GM23338 (cell line): ENCODE measurements at places on chromosomes 5 and 9.

DNA sequence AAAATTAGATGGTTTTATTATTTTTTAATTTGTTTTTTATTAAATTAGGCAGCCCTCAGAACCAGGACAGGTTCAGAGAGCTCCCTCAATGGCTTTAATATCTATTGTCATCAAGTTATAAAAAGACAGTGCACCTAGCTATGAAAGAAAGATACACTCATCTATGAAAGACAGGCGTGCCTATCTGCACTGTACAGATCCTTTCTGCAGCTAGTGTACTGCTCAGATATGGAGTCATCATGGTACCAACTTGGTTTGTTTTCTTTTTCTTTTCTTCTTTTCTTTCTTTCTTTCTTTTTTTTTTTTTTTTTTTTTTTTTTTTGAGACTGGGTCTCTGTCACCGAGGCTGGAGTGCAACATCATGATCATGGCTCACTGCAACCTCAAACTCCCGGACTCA is 54.8 kb upstream of the GPBP1 start:
- DNase-seq = no peak
- H3K4me3 ChIP-seq = no peak overlapping the region
- no peaks in the 10 kb centered on the region for H3K36me3 ChIP-seq
- H3K27me3 ChIP-seq = no peaks in the 10 kb centered on the region

DNA sequence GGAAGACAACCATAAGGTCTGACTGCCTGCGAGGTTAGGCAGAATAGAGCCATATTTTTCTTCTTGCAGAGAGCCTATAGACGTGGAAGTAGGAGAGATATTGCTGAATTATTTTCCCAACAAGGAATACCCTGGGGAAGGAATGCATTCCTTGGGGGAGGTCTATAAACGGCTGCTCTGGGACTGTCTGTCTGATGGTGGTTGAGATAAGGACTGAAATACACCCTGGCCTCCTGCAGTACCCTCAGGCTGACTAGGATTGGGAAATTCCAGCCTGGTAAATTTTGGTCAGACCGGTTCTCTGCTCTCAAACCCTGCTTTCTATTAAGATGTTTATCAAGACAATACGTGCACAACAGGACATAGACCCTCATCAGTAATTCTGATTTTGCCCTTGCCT is 617.5 kb upstream of the GRIN3A start:
- H3K27me3 ChIP-seq = no peaks in the 10 kb centered on the region
- DNase-seq = no peak
- no peak overlapping the region for H3K27ac ChIP-seq
- no peak overlapping the region for H3K4me3 ChIP-seq
- no peaks in the 10 kb centered on the region for H3K4me1 ChIP-seq

DNA sequence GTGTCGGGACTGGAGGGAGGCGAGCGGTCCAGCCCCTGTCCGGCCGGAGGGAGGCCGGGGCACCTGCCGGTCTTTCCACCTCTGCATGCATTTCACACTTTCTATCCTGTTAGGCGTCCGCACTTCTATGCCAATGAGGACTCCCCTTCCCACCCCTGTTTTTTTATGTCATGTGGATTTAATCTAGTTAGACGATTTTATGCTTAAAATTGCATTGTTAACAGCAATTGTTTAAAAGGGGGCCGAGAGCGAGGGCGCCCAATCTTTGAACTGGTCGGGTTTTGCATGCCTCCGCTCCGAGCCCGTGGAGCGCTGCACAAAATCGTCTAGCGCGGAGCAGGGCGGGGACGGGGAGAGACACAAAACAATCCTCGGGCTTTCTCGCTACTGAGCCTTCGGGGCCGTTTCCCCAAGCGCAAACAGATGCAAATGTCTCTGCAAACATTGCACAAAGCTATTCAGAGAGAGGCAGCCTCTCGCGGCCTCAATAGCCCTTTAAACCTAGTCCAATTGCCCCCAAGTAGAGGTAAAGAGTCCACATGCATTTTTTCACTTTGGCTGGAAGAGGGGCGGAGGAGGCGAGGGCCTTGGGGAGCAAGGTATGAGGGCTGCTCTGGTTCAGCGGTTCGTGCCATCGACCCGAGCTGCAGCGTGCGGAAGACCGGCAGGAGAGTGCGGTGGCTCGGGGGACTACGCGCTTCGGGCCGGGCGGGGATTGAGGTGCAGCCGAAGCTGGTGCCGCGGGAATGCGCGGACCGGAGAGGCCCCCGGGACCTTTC is 37.5 kb upstream of the TIFAB start:
- peak overlapping the region; percentile 57 for H3K4me3 ChIP-seq
- H3K27ac ChIP-seq = no peak overlapping the region
- peak; percentile 62 for DNase-seq
- no peaks in the 10 kb centered on the region for H3K36me3 ChIP-seq

DNA sequence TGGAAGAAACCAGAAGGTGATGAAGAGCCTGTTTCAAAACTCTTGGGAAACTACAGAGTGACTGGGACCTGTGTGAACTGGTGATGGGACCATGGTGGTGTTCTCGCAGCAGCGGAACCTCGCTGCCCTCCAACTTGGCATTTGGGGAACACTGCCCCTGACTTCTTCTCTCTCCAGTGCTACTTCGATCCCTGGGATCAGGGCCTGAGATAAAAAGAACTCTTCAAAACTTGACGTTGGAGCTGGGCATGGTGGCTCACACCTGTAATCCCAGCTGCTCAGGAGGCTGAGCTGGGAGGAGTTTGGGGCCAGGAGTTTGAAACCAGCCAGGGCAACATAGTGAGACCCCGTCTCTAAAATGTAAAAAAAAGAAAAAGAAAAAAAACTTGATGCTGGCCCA is 18.1 kb downstream of the PITX1 start:
- no peak overlapping the region for H3K27ac ChIP-seq
- H3K4me1 ChIP-seq = no peaks in the 10 kb centered on the region
- H3K27me3 ChIP-seq = 0 out of 2 replicates have a peak, but pooled peaks cover 4% of the 10 kb centered on the region

DNA sequence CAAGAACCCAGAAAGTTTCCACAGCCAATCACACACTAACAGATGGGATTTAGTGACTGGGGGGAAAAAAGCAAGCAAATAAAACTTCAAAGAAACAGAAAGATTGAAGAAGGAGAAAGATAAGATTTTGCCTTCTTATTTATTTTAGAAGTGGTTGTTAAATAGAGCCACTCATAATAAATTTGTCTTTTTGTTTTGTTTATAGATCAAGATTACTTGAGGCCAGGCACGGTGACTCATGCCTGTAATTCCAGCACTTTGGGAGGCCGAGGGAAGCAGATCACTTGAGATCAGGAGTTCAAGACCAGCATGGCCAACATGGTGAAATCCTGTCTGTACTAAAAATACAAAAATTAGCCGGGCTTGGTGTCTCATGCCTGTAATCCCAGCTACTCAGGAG is 94.9 kb upstream of the RANBP3L start:
- DNase-seq = no peak
- no peaks in the 10 kb centered on the region for H3K36me3 ChIP-seq
- H3K27me3 ChIP-seq = no peaks in the 10 kb centered on the region
- no peak overlapping the region for H3K27ac ChIP-seq
- H3K4me1 ChIP-seq = no peaks in the 10 kb centered on the region

- no peaks in the 10 kb centered on the region for H3K36me3 ChIP-seq
- H3K27me3 ChIP-seq = no peaks in the 10 kb centered on the region
- H3K4me1 ChIP-seq = no peaks in the 10 kb centered on the region
- H3K4me3 ChIP-seq = no peak overlapping the region
- DNase-seq = no peak
- H3K27ac ChIP-seq = no peak overlapping the region
These were observed 76.9 kb upstream of the NEURL1B start for GRCh38 chr5:172564188-172564587.

GRCh38 chr5:178588769-178589168 is 1.4 kb downstream of the COL23A1 start:
- H3K4me1 ChIP-seq = peaks cover 18% of the 10 kb centered on the region
- DNase-seq = no peak
- H3K36me3 ChIP-seq = no peaks in the 10 kb centered on the region

DNA sequence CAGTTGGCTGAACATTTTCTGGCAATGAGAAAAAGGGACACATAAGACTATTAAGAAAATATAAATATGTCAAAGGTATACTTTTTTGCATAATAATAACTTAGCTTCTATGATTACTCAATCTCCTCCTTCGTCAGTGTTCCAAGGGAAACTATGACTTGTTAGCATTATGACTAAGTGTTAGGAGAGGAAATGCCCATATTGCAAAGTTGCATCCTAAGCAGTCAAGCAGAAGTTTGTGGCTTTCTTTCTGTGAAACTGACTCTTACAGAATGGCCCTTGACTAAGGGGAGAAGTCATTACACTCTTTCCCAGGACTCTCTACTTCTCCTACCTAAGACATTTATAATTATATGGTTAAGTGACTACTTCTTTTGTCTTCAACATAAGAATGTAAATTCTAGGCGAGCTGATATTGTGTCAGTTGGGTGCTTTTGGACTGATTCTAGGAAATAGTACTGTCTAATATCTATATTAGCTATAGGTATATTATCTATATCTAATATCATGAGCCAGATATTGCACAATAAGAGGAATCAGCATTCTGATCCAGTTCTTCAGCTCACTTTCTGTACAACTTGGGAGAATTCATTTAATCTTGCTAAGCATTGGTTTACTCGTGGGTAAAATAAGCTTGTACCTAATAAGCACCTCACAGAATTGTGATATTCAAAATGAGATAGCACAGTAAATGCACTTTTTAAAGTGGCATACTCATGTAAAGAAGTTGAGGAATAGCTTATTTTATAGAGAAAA is 16.4 kb upstream of the SPINK6 start:
- H3K27me3 ChIP-seq = no peaks in the 10 kb centered on the region
- H3K27ac ChIP-seq = no peak overlapping the region
- no peaks in the 10 kb centered on the region for H3K36me3 ChIP-seq

DNA sequence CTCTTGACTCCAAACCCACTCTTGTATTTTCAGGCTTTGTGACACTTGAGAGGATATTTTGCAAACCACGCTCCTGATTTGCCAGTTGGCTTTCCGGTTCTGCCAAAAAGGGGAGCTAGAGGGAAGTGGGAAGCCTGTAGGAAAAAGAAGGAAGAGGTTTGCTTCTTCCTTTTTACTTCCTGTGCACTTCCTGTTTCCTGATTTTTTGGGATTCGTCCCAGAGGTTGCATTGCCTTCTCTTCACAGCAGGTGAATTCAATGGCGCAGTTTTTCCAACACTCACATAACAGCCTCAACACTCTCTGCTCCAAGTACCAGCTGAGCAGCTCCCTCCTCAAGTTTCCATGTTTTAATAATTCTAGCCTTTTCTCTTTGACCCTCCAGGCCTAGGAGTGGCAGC is 47.7 kb downstream of the SLC24A2 start:
- H3K27ac ChIP-seq = no peak overlapping the region
- no peak for DNase-seq
- H3K4me3 ChIP-seq = no peak overlapping the region
- H3K27me3 ChIP-seq = no peaks in the 10 kb centered on the region

GRCh38 chr9:136080716-136081112 is 14.4 kb downstream of the NACC2 start:
- no peak overlapping the region for H3K27ac ChIP-seq
- no peaks in the 10 kb centered on the region for H3K4me1 ChIP-seq
- no peak for DNase-seq
- H3K36me3 ChIP-seq = no peaks in the 10 kb centered on the region
- H3K4me3 ChIP-seq = no peak overlapping the region
- H3K27me3 ChIP-seq = no peaks in the 10 kb centered on the region
